ENCODE measurements at places on chromosomes 3 and 15.

DNA sequence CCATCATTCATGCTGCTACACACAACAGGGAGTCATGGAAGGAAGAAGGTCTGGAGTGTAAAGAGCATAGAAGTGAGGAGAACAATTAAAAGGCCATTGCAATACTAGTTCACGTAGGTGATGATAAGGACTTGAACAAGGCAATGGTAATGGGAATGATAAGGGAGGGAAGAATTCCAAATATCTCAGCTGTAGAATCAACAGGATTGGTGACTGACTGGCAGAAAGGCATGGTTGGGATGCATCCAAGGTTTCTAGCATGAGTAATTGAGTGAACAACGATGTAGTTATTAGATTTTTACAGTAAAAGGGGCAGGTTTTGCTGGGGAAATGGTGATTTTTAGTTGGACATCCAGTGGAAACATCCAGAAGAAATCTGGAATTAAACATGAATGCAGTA, 2.4 kb upstream of the SEC62 start:
- no peak for DNase-seq

DNA sequence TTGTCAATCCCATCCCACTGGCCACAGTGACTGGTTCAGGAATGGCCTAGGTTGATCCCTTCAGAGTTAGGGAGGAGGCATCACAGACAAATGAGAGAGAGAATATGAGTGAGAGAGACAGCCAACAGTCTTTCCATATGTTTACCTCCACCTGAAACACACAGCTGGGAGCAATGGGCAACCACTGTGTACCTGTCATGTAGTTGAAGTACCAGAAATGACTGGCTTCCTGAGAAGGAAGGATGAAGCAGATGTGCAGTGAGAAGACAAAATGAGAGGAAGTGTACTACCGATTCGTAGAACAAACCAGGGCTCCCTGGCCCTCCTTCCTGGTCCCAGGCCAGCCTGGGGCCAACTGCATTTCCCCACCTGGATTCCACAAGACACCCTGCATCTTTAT, 27.4 kb downstream of the SRGAP3 start:
- DNase-seq, result no peak

DNA sequence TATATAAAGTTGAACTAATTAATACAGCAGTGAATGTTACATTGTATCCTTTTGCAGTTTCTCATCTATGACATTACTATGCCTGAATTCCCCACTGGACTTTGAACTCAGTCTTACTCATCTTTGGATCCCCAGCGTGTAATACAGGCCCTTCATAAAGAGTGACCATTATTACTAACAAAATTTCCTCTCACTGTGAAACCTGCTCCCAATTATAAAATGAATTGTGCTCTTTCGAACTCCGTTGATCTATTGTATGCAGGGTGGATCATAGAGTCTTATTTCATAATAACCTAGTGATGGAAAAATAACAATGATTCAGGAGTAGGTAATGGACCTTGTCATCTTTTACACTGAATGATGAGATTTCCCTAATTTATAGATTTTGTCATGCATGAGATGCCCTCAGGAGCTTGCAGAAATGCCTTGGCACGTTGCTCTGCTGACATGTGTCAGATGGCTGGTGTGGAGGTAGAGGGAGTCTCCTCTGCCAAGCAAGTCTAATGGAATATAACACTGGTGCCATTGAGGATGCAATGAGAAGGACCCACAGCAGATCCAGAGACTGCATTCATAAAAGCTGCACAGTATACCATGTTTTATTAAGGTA, 25.5 kb downstream of the B3GNT5 start:
- DNase-seq, result no peak

GRCh38 chr3:105997800-105998526, 129.2 kb upstream of the CBLB start:
- peak; percentile 15 for DNase-seq

DNA sequence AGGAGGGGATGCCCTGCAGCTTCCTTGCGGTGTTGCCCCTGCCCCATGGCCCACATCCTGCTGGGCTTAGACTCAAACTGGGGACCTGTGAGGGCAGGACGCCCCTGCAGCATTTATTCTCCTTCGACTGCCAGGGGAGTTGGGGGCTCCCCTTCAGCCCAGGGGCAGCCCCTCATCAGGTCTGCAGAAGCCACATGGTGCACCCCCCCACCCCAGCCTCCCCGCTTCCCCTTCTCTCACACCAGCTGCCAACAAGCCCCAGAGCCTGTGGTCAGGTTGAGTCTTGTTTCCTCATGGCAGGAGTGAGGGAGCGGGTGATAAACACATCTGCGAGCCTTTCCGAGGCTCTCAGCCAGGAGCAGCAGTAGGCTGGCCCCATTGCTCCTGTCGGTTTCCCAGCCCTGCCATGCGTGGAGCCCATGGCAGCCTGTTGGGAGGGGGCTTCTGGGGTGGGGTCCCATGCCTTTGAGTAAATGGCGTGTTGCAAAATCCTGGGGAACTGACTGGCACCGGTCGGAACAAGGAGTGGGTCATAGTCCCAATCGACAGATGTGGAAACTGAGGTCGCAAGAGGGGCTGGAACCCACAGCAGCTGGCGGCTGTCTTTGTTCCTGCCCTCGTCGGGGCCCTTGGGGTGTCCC, 27.8 kb downstream of the WNT7A start:
- DNase-seq, result no peak

- no peak for DNase-seq
These were observed 183.9 kb downstream of the TPRG1 start for GRCh38 chr3:189355481-189356201.

DNA sequence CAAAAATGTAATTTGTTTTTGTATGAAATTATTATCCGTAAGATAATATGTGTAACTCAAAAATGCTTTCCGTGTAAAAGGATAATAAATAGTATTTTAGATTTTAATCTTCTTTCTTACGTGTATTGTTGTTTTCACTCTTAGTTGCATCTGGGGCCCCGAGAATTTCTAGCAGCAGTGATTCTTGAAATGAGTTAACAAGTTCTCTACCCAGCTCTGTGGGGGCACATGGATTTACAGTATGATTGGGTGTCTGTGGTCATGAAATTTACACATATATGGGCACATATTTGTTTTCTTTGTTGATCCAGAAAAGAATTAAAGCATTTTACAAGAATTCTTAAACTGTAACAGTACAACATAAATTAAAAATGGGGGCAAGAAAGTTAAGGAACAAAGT, 145.9 kb upstream of the LRRFIP2 start:
- no peak for DNase-seq

- DNase-seq, result no peak
These were observed 75.7 kb downstream of the SPSB4 start for GRCh38 chr3:141126661-141127343.

- no peak for DNase-seq
These were observed 108.2 kb upstream of the UBE2E2 start for GRCh38 chr3:23094890-23095462.

- no peak for DNase-seq
These were observed 24.5 kb upstream of the RASA2 start for GRCh38 chr3:141462176-141462859.

DNA sequence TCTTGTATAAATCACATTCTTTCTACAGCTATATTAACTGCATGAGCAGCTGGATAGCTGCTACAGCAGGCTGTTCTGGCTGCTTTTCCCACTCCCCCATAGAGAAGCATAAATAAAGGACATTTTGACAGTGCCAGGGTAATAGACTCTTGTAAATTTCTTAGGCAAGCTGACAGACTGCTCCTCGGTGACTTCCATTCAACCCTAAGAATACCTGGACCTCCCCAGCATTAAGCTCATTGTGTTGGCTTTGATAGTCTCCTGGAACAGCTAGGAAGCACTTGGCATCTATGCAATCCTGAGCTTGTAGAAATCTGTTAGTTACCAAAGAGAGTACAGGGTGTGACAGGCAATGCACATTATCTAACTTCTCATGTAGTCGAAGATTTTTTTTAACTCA, 475.4 kb downstream of the AGBL1 start:
- no peak for DNase-seq

GRCh38 chr3:5201536-5201935, 14.0 kb downstream of the EDEM1 start:
- DNase-seq, result no peak

DNA sequence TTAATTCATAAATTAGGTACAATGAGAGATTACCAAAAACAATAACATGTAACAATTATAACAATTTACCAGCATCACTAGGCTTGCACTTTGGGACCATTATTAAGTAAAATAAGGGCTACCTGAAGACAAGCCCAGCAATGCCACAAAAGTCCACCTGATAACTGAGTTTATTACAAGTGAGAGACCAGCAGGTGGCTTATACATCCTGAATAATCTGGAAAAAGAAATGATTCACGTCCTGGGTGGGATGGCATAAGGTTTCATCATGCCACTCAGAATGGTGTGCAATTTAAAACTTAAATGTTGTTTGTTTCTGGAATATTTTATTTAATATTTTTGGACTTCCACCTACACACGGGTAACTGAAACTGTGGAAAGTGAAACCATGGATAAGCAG, 1287.1 kb upstream of the GBE1 start:
- DNase-seq, result no peak

- DNase-seq, result peak; percentile 98
These were observed 20.3 kb downstream of the PPCDC start for GRCh38 chr15:75043509-75044257.

DNA sequence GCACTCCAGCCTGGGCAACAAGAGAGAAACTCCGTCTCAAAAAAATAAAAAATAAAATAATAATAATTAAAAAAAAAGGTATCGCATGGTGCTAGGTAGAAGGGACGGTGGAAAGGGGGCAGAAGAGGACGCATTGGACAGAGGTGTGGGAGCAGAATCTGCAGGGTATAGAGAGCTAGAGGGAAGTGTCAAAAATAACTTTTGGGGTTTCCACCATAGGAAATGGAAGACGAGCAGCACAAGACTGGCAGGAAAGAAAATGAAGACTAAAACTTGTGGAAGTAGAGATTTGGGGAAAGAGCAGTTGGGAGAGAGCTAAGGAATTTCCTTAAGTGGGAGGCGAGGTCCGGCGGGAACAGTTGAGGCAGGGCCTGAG, 585 bp upstream of the MKRN2 start:
- no peak for DNase-seq

DNA sequence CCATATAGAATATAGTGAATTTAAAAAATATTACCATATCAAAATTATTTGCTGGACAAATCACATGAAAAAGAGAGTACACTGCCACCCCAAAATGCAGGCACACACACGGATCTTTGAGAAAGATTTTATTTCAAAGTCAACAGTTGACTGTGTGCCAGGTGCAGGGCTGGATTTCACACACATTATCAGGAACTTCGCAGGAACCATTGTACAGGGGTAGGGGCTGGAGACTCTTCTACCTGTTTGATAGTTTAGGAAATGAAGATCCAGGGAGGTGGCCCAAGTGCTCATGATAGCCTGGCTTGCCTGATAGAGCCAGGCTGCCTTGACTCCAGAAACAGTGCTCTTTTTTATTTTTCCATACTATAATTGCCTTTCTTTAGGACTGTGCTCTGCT, 54.2 kb downstream of the IL1RAP start:
- DNase-seq, result no peak

- DNase-seq, result no peak
These were observed 61.8 kb upstream of the ZNF148 start for GRCh38 chr3:125436921-125437320.

GRCh38 chr15:35130245-35130644, 45.1 kb upstream of the NANOGP8 start:
- no peak for DNase-seq

GRCh38 chr3:133127381-133127780, 89.2 kb downstream of the TMEM108 start:
- peak; percentile 17 for DNase-seq

DNA sequence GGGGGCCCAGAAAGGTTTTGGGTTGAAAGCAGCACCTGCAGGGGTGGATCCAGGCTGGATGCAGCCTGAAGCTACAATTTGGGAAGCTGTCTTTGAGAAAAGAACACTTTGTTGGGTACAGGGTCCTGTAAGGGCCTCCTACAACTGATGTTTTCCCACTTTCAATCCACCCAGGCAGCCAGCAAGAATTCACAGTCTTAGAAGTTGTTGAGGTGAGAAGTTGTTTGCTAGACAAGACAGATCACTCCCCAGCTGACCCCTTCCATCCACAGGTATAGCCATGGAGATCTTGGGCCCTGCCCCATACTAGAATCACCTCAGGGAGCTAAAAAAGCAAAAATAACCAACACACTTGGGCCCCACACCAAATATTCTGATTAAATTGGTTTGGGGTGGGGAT, 10.3 kb upstream of the SMAD6 start:
- no peak for DNase-seq

DNA sequence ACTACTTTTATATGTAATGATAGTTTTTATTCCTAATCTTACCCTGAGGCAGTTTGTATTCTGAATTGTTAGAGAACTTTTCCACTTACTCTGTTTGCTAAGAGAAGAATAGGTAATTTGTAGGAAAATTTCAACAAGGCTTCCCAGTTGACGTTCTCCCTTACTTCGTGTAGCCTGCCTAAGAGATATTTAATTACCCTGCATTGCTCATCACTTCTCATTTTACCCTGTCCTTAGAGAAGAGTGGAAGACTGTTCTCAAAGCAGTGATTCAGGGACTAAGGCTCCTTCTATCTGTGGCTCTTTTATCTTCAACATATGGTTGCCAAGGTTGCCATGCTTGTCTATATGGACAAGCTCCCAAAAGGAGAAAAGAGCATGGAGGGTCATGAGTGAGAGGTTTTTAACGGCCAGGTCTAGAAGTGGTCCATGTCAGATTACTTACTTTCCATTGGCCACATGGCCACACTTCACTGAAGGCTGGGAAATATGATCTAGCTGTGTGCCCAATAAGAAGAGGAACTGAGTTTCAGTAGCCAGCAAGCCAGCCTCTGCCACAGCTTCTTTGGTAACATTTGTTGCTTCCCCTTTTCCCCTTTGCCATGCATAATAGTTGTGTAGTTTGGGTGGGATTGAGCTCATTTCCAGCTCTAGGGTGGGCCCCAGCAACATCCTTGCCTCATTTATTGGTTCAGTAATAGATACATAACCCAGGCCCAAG, 22.1 kb downstream of the PDE8A start:
- no peak for DNase-seq

DNA sequence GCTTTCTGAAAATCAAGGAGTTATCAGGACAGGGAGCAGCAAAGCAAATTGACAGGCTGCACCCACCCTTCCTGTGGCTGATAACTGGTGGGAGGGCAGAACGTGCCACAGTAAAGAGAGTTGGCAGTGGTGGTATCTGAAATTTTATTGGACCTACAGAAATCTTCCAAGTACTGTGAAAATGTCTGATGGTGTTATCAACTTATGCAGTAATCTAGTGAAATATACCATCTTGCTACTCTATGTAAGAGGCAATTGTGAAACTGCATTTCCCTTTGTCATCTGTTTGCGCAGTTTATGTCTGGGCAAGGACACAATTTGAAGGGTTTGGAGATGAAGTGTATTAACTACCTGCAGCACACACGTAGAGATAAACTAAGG, 1.5 kb downstream of the PLCL2 start:
- peak; percentile 88 for DNase-seq
